NCI-H1417 (cell line): ENCODE measurements at places on chromosomes 7 and 10.

- DNase-seq = no peak
These were observed 5.7 kb downstream of the ARPC1B start for GRCh38 chr7:99380032-99380822.

DNA sequence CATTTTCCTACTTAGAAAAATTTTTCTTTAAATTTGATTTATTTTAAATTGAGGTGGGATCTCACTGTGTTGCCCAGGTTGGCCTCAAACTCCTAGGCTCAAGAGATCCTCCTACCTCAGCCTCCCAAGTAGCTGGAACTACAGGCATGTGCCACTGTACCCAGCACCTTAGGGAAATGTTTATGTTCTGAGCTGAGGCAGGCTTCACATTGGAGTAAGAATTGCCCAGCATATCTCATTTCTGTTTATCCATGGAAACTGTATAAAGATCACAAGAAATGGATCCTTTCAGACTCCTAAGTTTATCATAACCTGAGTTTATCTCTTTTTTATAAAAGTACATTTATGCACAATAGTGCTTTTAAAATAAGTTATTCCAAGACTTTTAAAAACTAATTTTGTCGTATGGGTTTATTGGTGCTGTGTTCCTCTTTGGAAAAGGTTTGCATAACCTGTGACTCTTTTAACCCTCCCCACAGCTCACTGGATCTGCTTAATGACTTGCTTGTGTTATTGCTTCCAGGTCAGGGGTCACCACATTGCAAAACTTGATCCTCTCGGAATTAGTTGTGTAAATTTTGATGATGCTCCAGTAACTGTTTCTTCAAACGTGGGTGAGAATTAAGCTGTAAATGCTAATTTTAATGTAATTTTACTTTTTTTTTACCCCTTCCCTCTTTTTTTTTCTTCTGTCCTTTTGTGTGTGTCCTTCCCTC is 40.7 kb downstream of the OGDH start:
- DNase-seq = no peak

DNA sequence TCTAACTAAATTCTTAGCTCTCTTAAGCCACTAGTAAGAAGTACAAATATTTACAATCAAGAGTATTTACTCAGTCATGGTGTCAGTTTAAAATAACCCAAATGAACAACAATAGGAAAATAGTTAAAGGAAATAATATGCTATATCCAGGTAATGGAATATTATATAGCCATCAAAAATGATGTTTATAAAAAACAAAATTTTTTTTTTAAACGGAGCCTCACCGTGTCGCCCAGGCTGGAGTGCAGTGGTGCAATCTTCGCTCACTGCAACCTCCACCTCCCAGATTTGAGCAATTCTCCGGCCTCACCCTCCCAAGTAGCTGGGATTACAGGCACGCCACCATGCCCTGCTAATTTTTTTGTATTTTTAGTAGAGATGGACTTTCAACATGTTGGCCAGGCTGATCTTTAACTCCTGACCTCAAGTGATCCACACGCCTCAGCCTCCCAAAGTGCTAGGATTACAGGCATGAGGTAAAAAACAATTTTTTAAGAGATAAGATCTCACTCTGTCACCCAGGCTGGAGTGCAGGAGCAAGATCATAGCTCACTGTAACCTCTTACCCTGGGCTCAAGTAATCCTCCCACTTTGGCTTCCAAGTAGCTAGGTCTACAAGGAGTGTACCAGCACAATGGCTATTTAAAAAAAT is 132.5 kb downstream of the NOC3L start:
- no peak for DNase-seq

DNA sequence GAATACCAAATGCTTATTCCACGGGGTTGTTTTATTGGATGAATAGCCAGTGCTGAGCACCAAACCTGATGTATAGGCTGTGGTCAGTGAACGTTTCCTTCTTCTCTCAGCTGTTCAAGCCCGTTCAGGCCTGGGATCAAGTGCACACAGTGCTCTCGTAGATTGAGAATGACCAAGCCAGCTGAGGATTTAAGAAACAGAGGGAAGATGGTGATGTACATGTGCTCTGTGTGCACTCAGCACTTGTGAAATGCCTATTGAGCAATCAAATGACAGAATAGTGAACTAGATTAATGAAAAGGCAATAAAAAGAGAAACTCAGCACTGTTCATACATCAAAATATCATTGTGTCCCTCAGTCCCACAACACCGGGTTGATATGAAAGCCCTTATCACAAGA is 302.5 kb downstream of the BMPER start:
- no peak for DNase-seq

DNA sequence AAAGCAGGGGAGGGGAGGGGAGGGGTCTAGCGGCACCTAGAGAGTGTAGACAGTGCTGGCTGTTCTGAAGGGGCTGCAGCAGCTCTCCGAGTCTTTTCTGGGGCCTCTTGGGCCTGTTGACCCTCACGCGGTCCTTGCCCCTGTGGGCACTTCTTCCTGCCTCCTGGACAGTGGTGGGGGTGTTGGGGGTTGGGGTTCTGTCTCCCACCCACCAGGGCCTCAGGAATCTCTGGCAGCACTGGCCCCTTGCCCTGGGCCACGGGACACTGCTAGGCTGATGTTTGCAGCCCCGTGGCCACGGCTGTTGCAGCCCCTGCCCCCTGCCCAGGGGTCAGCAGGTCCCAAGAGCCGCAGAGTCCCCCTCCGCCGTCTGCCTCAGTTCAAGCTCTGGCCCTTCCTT is 68.9 kb upstream of the INPP5A start:
- no peak for DNase-seq

DNA sequence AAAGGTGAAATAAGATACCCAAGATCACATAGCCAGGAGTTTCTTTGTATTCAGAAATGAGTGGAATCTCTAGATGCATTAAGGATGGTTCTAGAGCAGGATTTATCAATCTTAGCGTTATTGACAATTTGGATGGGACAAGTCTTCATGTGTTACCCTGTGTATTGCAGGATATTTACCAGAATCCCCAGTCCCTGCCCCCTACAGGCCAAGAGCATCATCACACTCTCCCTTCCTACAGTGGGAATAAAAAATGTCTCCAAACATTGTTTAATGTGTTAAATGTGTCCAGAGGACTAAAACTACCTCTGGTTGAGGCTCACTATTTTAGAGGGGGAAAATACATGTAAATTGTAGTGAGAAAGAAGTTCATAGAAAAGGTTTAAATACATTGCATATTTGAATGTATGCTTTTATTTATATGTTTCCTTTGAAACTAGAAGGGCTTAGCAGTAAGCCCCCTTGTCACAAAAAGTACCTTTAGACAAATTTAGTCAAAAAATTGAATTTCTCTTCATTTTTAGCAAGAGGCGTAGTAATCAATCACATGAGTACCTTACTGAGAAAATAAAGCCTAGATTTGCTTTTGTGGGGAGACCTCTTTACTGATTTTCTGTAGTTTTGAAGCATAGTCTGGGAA is 141.2 kb downstream of the MLLT10 start:
- peak; percentile 5 for DNase-seq

DNA sequence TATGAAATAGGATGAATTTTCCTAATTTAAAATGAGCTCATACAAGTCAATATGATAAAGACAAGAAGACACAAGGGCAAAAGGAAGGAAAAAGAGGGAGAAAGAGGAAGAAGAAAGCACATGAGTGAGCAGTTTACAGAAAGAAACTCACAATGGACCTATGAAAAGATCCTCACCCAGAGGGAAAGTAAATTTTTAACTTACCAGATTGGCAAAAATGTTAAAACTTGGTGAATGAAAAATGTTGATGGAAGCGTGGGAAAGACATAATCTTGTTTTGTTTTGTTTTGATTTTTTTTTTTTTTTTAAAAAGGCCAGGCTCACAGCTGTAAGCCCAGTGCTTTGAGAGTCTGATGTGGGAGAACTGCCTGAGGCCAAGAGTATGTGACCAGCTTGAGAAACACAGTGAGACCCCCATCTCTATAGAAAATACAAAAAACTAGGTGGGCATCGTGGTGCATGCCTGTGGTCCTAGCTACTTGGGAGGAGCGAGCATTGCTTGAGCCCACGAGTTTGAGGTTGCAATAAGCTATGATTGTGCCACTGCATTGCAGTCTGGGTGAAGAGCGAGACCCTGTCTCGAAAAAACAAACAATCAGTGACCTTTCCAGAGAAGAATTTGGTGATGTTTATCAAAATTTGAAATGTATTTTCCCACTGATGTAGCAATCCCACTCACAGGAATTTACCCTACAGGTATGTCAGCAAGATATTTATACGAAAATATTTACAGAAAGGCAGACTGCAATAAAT is 152.9 kb upstream of the ASAH2 start:
- no peak for DNase-seq

- no peak for DNase-seq
These were observed 15.6 kb downstream of the CHAT start for GRCh38 chr10:49629431-49629881.

- DNase-seq = no peak
These were observed 137.4 kb upstream of the AKR1E2 start for GRCh38 chr10:4688601-4689000.
